ENCODE measurements at places on chromosomes 6 and 20.

DNA sequence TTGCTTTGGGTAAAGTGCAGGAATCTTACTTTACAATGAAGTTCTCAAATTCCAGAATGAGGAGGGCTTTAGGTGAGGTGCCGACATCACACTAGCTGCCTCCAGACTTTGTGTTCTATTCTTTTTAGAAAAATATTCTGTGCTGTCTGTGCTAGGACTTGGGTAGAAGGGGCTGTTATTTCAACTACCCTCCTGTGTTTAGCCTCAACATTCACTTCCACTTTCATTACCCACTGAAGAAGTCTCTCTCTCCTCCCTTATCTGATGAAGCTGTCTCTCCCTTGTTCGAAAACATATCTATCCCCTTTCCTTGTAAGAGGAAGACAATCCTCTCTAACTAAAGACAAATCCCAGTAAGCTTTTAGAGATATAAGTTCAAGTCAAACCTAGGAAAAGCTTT is 25.0 kb upstream of the BRPF3 start:
- DNase-seq = no peak

DNA sequence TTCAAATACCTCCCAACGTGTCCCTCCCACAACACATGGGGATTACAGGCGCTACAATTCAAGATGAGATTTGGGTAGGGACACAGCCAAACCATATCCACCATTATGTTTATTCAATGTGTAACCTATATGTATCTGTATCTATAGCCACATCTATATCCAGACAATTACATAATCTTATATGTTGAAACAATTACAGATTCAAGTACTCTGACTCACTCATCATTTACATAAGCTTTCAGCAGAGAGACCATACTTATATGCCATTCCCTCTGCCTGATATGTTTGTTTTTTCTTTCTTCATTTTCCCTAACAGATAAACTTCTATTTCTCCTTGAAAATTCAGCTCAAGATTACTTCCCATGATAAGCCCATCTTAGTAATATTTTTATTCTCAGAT is 163.6 kb downstream of the LAMA2 start:
- DNase-seq = no peak

- no peak for DNase-seq
These were observed 63.7 kb downstream of the GPX5 start for GRCh38 chr6:28589234-28589956.

- DNase-seq = no peak
These were observed 13.6 kb downstream of the LRRC73 start for GRCh38 chr6:43496370-43497128.

DNA sequence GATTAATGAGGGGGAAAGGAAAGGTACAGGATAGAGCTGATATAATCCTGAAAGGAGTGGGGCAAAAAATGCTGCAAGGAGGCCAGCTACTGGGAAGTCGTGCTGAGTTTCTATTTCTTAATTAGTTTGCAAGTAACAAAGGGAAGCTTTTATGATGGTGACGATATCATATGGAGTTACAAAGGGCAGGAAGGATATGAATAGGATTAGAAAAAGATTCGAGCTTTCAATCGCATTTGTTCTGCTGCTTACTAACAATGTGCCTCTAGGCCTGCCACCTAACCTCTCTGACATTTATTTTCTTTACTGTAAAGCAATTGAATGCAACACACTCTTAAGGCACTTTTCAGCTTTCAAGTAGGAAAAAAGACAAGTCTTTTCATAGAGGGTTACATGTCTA is 219.2 kb downstream of the CLVS2 start:
- no peak for DNase-seq

DNA sequence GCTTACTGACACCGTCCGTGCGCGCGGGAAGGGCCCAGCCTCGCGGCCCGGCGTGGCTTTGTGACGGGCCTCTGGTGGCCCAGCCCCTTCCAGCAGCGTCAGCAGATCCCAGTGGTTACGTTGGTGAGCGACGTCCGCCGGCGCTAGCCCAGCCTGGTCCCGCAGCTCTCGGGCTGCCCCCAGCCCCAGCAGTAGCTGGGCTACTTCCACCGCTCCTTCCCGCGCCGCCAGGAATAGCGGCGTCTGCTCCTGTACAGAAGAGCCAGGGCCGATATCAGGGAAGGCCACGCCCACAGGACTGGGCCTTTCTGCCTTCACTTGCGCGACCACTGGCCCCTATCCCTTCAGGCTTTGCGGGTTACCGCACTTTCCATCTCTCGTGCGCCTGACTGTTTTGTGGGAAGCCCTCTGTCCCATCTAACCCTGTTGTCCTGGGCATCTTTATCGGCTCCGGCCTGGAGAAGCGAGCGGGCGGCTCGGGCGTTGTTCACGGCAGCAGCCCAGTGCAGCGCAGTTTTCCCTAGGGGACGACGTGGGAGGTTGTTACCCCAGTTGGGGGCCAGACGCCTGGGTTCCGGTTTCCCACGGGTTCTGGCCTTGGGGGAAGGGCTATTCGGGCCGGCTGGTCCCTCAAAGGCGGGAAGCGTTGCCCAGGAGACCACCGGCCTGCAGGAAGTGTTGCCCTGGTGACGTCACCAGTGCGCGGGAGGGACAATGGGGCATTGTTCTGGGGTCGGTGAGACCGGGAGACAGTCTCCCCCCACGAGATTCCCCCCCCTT is 3.6 kb upstream of the GPSM3 start:
- DNase-seq = peak; percentile 48

Measured in KG1 (cell line).